ENCODE measurements at places on chromosomes 12 and 14.

- no peak for DNase-seq
Measured at GRCh38 chr14:50756300-50756699, 74.7 kb downstream of the NIN start.

- no peak for DNase-seq
Measured at GRCh38 chr12:20931894-20932293, 121.4 kb downstream of the SLCO1B3 start.

DNA sequence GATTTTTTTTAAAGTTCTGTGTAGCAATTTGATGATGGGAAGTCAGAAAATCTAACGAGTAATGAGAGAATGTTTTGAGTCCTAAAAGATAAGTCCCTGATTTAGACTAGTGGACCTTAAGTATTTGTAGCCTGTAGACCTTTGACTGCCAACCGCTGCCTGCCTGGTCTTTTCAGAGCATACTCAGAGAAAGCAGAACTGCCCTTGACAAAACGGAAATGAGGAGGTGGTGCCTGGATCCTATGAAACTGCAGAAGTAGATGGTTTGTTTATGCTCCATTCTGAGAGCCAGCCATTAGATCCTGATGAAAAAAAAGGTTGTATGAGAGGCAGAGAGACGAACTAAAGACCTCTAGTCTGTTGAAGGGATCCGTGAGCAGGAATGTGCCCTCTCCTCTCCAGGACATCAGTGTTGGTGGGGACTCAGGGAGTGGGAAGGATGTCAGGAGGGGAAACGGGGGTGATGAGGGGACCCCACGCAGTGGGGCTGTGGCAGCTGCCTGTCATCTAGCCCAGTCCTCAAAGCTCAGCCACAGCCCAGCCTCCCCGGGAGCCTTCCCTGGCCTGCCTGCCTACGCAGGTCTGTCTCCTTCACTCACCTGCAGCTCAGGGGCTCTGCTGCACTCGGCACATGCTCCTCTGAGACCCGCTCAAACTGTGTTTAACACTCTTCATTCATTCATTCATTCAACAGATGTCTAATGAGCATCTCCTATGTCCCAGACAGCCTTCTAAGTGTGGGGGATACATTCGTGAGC lies 447.5 kb downstream of the AACS start:
- no peak for DNase-seq

- no peak for DNase-seq
Measured at GRCh38 chr12:87406926-87407325, 622.3 kb downstream of the C12orf50 start.

GRCh38 chr14:39069923-39070322 lies 33.1 kb downstream of the SEC23A start:
- DNase-seq: no peak

GRCh38 chr14:35346738-35347322 lies 54.6 kb downstream of the PSMA6 start:
- DNase-seq: no peak

GRCh38 chr12:117161460-117162166 lies 28.7 kb downstream of the FBXO21 start:
- no peak for DNase-seq

DNA sequence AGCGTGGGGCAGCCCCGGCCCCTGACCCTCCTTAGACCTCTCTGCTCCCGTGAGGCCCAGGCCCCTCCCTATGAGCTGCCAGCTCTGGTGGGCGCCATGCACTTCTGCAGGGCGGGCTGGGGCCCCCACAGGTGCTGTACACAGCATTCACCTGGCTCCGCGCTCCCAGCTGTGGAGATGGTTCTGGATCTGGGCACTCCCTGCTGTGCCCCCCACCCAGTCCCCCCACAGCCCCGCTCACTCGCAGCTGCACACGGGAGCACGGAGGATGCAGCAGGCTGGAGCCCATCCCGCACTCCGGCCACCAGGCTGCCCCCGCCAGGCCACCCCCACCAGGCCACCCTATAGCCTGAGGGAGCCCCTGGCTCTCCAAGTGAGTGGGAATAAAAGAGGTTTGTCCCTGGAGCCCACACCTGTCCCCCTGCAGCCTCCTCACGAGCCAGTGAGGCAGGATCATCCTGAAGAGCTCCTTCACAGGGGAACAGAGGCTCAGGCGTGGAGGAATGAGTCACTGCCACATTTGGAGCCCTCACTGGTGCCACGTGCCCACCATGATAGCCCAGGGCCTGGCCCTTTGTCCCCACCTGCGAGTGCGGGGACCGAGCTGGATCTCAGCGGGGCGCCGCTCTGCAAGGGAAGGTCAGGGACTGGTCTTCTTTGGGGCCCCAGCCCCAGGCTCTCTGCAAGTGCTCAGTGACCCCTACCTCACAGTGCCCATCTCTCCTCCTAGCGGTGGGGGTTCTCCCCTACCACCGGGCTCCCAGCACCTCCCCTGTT lies 1.9 kb downstream of the ADSS1 start:
- DNase-seq: no peak

- no peak for DNase-seq
Measured at GRCh38 chr14:35189422-35189821, 67.1 kb downstream of the PRORP start.

GRCh38 chr12:57222286-57223190 lies 5.9 kb downstream of the NXPH4 start:
- no peak for DNase-seq

DNA sequence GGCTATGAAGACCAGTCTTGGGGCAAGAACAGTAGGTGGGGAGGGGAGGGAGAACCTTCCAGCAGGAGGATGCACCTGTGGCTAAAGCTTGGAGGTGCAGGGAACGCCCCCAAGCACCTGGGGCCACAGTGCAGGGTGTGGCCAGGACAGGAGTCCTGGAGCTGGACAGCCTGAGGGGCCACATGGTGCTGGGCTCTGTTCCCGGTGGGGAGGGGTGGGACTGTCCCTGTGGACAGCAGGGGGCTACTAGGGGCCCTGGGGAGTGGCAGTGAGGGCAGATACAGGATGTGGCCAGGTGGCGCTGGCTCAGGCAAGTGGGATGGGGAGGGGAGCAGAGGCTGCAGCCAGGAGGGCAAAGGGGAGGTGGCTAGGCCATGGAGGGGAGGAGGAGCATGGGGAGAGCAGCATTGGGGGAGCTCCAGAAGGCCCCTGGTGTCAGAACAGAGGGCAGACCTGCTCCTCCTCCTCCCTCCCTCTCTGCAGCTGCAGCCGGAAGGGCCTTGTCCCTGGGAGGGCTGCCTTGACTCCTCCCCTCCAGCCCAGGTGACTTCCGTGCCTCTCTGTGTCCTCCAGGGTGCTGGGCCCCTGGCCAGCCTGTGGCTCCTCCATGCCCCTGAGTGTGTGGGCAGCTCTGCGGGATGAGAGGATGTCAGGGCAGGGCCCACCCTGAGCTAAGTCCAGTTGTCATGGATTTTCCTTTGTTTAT lies 68.4 kb upstream of the DLK1 start:
- DNase-seq: no peak

DNA sequence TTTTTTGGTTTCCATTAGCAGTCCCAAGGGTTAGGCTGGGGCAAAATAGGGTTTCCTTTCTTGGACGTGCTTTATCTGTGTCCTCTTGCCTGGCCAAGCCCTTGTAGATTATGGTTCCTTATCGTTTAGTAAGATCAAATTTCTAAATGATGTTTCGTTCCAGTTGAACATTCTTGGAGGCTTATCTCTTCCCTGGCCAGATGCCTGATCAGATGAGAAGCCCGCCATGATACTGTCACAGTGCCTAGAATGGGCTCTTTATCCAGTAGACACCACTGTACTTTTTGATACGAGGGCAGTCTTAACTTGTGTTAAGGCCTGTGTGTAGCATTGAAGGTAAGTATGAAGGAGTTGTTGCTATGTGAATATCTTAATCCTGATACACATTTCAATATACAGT lies 76.1 kb upstream of the TMEM263 start:
- no peak for DNase-seq

GRCh38 chr14:58662759-58663158 lies 25.0 kb downstream of the DACT1 start:
- DNase-seq: no peak

DNA sequence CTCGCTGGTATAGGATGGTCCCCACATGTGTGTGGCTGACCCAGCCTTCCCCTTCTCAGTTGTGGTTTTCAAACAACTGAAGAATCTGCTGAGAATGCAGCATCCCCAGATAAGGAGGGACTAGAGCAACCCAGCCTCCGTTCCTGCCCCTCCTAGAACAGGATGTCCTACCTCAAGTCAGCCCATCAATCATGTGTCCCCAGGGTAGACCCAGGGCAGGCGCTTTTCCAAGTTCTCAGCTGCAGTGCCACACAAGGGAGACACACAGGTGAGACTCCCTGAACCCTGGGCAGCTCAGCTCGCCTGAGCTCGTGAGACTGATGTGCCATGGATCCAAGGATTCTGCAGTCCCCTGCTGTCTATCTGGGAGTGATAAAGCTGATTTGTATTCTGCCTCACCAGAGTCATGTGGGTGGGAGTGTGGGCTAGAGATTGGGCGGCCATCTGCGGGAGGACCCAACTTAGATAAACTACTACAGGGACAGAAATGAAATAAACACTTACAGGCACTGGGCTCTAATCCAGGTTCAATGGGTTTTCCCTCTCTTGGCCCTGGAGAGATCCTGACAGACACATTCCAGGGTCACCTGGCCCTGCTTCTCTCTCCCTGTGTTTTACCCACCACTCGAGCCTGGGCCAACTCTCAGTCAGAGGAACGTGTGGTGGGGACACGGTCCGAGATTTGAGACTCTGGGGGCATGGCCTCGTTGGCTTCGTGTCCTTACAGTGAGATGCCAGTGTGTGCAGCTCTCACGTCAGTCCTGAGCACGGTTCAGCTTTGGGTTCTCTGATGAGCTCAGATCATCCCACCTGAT lies 303.5 kb upstream of the SFSWAP start:
- no peak for DNase-seq

- no peak for DNase-seq
Measured at GRCh38 chr14:89202413-89203190, 214.4 kb downstream of the FOXN3 start.

DNA sequence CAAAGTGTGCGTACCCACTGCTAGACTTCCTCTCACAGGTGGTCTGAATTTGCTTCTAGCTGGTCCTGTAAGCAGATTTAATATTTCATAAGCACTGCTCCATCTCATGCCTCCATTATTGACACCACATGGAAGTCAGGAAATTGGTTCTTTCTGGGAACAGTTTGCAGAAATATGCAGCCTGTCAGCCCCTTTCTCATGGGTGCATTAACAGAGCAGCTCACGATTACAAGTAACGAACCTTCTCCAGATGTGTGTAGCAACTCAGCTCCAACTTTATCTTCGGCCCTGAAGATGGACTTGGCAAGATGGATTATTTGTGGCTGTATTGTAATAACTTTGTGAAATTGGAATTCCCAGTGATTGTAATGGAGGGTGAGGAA lies 214.5 kb upstream of the DDHD1 start:
- DNase-seq: no peak

GRCh38 chr12:57576613-57577160 lies 14.3 kb upstream of the PIP4K2C start:
- DNase-seq: no peak

- DNase-seq: no peak
Measured at GRCh38 chr12:82857911-82858533, 171.3 kb downstream of the TMTC2 start.

DNA sequence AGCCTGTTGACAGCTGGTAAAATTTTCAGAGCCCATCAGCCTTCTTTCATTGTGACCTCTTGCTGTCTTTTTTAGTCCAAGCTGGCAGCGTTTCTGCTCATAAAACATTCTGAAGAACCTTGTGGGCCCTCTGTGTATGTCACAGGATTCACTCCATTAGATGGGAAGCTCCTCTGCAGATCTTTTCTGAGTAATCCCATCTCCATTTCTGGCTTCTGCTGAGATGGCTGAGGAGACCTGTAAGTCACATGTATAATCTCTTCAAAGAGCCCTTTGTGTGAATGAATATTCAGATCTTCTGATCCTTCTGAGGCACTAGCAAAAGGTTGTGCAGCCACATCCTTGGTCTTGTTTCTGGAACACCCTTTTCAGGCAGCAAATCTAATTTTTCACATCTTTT lies 2.8 kb downstream of the RXYLT1 start:
- DNase-seq: no peak

DNA sequence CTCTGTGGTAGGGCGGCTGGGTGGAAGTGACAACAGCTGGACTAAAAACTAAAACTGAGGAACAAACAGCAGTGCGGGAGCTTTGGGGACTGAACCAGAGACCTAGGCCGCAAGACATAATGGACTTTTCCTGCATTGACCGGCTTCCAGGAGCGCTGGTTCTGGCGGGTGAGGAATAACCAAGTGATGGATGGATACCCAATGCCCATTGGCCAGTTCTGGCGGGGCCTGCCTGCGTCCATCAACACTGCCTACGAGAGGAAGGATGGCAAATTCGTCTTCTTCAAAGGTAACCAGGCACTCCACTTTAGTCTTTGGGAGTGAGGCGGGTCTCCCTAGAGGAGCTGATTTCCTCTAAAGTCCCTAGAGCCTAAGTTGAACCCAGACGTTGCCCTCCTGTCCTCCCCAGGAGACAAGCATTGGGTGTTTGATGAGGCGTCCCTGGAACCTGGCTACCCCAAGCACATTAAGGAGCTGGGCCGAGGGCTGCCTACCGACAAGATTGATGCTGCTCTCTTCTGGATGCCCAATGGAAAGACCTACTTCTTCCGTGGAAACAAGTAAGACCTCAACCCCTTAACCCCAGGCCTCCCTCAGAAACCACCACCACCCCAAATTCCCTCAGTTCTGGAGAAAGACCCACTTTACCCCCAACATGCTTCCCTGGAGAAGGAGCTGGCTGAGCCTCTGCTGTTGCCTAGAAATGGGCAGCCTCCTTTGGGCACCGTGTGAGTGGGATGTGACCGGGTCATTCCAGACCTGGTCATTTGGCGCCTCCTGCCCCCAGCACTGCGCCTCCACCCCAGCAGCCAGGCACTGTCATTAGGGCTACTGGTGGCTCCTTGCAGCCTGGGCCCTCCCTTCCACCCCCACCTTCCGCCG lies 8.1 kb downstream of the MMP14 start:
- DNase-seq: no peak

GRCh38 chr14:68135566-68135965 lies 316.0 kb downstream of the RAD51B start:
- no peak for DNase-seq

GRCh38 chr12:55806982-55807381 lies 10.5 kb downstream of the SARNP start:
- DNase-seq: no peak

DNA sequence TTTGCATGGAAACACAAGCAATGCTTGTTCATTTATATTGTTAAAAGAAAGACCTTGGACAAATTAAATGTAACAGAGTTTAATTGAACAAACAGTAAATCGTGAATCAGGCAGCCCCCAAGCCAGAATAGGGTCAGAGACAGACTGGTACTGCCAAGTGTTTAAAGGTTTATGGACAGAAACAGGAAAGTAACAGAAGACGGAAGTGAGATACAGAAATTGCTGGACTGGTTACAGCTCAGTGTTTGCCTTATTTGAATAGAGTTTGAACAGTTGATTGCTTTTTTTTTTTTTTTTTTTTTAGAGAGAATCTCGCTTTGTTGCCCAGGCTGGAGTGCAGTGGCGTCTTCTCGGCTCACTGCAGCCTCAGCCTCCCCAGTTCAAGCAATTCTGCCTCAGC lies 50.3 kb downstream of the DAO start:
- no peak for DNase-seq
